ENCODE measurements at places on chromosomes 5 and 9.
A peak's percentile ranks its signal among the peaks of the same experiment; 100 is the strongest.

DNA sequence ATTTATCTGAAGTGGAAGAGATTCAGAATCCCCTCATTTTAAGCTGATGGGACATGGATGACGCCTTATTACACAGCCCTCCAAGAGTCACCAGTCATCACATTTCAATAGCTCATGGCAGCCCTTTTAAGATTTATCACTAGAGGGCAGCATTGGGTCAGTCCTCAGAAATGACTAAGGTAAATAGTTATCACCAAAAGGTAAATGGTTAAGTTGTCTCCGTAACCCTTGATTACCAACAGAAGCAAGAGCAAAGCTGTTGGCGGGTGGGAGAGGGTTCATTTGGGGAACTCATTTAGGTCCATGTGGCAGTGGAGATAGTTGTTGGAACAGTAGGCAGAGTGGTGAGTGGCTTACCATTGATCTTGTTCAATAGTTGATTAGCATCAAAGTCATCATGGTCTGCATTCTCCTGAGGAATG, 12.0 kb upstream of the C9 start:
- DNase-seq, result peak; percentile 67

- no peak for DNase-seq
Measured at GRCh38 chr9:98925956-98926355, 17.8 kb upstream of the COL15A1 start.

DNA sequence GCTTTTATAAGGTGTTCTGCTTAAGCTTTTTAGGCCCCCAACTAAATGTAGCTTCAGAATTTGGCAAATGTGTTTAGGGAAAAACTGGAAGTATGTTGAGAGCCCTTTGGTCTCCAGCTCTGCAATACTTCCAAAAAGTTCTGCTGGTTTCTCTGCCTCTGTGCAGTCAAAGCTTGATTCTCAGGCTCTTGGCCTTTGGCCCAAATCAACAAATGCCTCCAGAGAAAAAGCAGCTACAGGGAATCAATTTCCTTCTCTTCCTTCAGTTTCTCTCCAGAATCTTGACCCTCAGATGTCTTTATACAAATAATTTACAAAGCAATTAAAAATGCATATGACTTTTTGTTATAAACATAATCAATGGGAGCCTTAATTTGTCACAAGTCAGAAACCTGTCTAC, 235.7 kb downstream of the COMMD10 start:
- no peak for DNase-seq

- no peak for DNase-seq
Measured at GRCh38 chr9:32385152-32385884, 875 bp downstream of the ACO1 start.

DNA sequence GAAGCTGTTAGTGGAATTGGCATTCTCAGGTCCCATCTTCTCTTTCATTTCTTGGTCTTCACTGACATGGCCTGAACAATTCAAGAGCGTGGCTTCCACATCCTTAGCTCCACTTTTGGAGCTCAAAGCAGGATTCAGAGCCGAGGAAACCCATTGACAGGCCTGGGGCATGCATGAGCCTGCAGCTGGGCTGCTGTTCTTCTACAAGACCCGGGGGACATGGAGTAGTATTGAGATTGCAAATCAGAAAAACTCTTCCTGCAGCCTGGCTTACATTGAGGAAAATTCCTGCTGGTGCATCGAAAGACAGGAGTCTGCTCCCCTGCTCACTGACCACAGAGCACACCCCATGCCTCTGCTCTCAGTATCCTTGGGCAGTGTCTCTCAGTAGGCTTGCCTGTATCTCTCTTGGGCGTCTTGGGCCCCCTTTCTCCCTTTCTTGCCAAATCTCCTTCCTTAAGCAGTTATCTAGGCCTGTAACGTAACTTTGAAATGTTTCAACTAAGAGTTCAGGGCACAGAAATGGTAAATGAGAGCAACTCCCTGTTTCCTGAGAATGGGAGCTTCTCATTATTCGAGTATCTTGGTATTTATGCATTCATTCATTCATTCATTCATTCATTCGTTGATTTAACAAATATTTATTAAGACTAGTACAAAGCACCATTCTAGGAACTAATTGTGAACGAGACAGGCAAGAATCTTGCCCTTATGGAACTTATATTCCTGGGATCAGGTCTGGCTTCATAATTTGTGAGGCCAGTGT, 603.6 kb upstream of the CLINT1 start:
- DNase-seq, result no peak

GRCh38 chr5:55836191-55836590, 15.0 kb upstream of the IL31RA start:
- no peak for DNase-seq

DNA sequence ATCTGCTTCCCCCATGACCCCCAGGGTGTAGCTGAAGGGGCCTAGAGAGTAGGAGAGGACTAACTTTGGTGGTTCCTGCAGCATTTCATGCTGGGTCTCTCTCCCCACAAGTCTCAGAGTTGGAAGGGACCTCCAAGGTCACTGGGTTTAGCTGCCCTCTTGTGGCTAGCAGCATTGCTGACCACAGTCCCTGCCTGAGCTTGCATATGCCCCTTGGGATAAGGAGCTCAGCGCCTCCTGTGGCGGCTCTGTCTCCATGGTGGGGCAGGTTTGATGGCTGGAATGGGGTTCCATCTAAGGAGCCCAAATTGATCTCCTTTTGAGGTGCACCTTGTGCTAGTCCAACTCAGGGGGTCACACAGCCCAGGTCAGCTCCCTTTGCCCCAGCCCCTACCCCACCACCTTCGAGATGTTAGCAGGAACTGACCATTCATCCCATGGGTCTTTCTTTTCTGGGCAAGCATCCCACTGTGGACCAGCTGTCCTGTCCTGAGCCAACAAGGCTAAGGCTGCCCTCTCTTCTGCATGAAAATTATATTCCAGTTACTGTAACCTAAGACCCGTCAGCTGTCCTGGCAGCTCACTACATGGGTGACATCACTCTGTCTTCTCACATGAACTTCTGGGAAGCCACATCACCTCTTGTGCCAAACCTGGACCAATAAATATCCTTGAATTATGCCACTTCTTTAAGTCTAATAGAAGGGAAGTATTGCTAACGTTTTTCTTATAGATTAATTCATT, 196.2 kb downstream of the HSPA4 start:
- peak; percentile 90 for DNase-seq

DNA sequence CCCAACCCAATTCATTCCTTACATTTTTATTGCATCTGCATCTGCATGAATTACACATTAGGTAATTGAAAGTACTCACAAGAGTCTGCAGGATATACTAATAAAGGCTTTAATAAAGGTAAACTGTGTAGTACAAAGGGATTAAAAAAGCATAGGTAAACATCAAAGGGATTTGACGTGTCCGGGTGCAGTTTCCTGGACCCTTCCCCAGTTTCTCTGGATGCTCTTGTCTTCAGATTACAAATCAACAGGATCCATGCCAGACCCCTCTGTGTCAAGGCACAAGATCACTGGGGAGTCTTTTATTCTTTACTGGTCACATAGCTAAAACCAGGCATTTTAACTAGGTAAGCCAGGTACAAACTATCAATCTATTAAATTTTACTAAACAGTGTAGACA, 177.2 kb upstream of the TYRP1 start:
- no peak for DNase-seq

- no peak for DNase-seq
Measured at GRCh38 chr5:14824499-14824898, 47.1 kb downstream of the ANKH start.

DNA sequence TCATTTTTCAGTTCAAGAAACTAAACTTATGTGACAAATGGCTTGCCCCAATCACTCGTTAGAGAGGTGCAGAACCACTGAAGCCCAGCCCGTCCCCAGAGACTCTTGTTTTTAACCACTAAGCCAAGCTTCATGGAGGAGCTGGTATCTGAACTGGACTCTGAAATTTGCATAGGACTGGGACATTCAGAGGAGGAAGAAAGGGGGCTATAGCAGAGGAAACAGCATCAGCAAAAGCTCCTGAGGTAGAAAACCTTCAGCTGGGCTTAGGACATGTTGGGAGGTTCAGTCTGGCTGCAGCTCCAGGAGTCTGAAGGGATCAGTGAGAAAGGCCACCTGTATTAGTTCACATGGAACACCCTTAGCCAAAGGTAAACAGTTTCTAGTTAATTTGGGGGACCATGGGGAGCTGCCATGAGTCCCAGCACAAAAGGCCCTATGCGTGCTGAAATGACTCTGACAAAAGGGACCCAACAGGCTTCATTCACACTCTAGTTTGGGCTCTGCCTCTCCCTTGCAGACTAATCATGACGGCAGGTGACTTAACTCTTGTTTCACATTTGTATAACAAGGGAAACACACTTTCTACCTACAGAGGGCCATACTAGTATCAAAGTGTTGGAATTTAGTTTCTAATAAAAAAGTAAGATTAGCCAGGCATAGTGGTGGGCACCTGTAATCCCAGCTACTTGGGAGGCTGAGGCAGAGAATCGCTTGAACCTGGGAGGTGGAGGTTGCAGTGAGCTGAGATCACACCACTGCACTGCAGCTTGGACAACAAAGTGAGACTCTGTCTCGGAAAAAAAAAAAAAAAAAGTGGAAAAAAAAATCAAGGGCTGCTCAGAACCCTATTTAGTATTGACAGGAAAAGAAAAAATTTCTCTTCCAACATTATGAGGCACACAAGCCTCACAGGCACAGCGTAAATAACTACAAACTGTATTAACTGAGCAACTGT, 10.2 kb downstream of the FBXO10 start:
- DNase-seq, result no peak

DNA sequence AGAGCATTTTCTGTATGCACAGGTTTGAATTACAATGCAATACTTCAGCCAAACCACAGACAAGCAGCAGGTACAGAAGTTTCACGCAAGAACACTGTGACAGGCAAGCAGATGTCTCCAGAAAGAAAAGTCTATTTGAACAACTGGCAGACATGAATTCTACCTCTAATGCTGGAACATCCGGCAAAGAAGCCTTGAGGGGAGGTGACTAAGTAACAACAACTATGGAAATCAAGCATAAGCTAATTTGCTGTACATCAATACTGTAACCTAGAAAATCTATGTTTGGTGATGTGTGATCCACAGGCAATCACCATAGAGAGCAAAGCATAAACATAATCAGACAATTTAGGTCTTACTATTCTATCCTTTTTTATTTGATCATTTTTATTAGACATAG, 65.5 kb downstream of the PLK2 start:
- no peak for DNase-seq

DNA sequence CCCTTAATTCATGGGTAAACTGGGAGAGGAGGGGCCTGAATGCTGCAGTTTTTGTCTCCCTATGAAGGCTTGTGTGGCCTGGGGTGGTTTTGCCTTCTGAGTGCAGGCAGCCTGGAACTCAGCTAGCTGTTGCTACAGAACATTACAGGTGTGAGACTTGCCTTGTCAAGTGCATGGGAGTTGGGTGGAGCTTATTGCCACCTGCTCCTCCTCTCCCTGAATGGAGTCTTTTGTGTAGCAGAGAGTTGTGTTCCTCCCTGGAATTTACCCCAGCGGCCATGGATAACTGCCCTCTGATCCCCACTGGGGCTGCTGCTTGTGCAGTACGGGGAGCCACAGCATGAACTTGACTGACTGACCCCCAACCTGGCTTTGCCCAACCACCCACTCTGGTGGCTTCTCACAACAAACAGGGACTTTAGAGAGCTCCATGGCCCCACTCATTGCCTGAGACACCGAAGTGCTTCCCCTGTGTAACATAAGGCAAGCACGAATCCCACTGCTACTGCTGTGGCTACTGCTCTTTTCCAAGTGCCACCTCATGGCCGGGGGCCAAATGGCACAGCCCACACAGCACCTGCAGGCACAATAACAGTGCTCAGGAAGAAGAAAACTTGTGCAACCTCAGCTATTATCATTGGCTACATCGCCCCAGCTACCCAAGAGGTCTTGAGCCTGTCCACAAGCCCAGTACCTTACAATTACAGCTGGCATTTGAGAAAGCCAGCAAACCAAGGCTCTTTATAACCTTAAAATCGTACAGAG, 942.9 kb downstream of the CDH18 start:
- no peak for DNase-seq

GRCh38 chr5:41738710-41739354, 131.4 kb downstream of the OXCT1 start:
- no peak for DNase-seq

DNA sequence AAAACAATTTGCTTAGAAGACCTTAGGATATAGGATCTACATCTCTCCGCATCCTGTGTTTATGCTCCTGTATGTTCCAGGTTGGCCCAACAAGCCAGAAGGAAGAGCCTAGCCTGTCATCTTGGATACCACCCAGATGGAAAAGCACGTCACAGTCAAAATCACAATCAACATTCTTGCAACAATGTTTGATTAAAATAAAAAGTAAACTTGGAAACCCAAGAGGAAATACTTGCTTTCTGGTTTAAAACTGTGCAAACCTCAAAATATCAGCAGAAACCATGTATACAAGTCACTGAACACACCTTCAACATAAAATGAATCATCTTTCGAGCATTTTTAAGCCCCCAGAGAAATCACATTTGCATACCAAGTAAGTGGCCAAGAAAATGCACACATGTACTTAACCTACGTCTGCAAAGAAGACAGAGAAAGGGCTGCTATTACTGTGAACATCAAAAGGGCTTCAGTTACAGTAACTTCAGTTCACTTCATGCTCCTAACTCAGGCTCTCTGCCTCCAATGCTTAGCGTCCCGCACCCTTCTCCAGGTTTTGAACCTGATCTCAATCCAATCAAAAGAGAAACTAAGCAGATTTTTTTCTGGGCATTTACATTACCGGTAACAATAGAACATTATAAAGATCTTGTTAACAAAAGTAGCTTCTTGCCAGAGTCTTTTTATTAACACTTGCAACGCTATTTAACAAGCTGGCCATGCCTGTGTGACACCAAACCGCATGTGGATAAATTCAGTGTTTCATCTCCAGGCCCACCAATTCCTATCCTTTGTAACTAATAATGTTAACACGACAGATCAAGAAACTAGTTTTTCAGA, 1.3 kb downstream of the ENC1 start:
- no peak for DNase-seq

DNA sequence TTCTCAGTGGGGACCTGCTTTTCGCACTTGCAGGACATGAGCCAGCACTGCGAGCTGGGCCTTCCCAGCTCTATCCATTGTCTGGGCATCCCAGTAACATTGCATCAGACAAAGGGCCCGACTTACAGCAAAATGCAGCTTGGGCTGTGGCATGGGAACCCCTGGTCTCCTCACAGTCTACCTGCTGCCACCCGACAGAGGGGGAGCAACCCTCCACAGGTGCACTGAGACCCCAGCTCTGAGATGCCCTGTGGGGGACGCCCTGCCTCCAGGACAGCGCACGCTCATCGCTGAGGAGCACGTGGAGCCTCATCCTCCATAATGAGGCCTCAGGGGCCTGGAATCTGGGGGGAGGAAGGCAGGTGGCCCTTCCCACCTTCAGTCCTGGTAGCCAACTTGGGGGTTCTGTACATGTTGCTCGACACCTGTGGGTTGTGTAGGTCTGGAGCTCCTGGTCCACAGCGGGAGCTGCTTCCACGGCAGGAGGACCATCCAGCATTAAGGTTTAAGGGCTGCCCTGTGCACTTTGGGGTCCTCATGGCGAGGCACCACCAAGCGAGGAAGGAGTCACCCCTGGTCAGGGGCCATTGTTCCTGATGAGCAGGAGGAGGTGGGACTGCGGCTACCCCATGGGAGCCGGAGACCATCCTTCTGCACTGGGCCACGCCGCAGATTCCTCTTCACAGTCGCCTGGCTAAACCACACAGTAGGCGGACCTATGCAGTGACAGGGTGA, 376.5 kb upstream of the IRX1 start:
- no peak for DNase-seq

- DNase-seq, result no peak
Measured at GRCh38 chr5:111743512-111743911, 13.5 kb downstream of the NREP start.

GRCh38 chr5:126536874-126537273, 58.1 kb downstream of the ALDH7A1 start:
- no peak for DNase-seq

- DNase-seq, result no peak
Measured at GRCh38 chr5:33745101-33745770, 146.6 kb downstream of the ADAMTS12 start.

- peak; percentile 35 for DNase-seq
Measured at GRCh38 chr5:1010181-1010510, 1.5 kb downstream of the NKD2 start.
